Stimulated activated CD4-positive, alpha-beta T cell treated with anti-CD3 and anti-CD28 coated beads, TNF-alpha, amount 100 ng/mL, for 1 hour (primary cell): ENCODE measurements at places on chromosomes 4 and X.

GRCh38 chr4:56648021-56648823, 32.9 kb downstream of the HOPX start:
- no peak for DNase-seq

GRCh38 chrX:103687696-103688201, 1.2 kb upstream of the MORF4L2 start:
- peak; percentile 12 for DNase-seq

DNA sequence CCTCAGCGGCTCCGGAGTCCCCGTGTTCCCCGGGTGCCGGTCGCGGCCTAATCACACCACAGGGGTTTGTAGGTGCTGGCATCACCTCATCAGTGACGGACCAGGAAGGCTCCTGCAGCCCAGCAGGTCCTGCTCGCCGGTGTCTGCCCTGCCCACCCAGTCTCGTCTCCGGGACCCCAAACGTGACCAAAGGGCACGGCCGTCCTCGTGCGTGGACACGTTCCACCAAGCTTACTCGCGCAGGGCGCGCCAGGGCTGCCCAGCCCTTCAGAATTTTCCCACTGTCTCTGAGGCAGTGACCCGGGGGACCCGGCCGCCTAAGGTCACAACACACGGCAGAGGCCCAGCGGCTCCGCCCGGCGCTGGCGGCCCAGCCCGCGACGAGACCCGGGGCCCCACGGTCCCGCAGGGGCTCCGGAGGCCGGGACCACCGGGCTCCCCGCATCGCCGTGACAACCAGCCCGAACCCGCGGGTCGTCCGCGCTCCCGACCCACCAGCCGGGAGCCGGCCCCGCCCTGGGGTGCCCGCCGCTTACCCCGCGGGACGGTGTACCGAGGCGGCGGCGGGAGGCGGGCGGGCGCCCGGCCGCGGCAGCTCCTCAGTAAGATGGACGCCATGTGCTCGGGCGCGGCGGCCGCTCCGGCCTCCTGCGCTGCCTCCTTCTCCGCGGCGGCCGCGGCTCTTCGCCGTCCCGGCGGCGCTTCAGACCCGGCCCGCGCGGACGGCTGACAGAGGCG, 454 bp downstream of the LETM1 start:
- no peak for DNase-seq

DNA sequence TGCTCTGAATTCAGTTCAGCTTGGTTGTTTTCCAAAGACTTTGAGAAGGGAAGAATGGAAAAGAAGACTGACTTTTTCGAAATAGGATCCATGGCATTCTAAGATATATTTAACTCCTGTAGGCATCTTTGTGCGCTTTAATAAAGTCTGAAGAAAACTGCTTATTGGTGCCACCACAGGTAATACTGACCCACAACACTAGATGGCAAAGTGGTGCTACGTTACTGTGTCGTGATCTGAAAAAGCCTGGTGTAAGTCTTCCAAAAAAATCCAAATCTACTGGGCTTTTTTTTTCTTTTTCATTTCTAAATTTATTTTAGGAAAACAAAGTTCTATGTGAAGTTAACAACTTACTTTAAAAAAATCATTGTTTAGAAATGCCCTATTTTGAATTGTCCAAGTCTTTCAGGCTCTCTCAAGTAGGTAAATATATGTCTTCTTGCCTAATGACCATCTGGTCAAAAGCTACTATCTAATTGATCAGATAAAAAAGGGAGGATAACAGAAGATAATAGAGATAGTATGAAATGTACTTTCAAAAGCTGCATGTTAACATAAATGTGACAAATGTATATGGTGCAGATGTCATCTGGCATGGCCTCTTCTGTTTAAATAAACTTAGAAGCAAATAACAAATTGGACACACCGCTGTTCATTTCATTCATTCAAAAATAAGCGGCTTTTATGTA, 47.0 kb upstream of the MID1IP1 start:
- DNase-seq = no peak

DNA sequence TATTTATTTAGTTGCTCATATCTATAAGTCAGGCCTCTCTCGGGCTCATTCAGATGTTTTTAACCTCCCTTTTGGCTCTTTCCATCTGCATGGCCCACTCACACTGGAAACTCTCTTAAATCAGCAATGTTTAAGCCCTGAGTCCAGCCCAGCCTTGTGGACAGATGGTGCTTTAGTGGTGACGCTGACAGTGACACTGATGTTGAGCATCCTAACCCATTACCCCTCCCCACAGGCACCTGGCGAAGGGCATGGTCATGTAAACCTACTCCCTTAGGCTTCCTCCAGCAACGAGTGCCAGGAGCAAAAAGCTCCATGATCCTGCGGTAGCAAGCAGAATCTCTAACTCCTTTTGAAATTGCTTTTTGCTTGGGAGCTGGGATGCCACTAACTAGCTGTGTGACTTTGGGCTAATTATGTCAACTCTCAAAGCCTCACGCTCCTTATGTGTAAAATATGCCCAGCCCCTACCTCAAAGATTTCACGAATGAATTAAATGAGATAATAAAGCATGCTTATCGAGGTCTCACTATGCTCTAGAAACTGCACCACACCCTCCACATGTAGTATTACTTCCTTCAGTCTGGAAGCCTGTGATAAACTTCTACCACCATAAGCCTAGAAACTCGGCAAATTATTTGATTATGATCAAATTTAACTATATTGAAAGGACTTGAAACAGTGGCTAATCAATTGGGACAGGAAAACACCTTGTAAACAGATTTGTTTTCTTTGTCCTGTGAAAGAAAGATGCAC, 569.4 kb downstream of the BCOR start:
- no peak for DNase-seq

DNA sequence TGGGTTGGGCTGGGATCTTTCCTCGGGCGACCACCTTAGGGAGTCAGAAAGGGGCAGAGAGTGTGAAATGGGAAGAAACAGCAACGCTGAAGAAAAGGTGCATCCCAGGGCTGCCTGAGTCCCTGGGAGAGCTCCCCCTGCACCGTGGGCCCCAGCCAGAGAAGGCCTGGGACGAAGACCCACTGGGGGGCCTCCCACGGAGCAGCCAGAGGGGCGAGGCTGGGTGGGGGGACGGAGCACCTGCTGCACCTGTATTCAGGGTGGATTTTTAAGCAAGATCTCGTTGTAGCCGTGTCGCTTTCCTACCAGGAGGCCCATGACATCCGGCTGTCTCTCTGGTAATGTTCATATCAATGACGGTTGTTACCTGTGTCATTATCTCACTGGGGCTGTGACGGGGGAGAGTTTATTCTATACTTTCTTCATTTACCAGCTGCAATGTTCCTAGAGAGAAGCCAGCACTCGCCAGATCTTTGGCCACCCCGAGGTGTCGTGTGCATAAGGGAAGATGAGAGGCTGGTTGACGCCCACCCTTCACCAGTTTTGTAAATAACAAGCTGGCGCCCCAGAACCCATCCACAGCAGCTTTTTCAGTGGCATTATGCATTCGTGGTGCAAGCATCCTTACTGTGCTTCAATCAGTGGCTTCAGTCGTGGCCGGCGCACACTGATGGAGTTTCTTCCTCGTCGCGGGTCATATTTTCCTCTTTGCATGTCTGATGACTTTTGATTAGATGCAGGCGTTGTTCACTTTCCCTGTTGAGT, 5.6 kb upstream of the PCGF3 start:
- DNase-seq = no peak

DNA sequence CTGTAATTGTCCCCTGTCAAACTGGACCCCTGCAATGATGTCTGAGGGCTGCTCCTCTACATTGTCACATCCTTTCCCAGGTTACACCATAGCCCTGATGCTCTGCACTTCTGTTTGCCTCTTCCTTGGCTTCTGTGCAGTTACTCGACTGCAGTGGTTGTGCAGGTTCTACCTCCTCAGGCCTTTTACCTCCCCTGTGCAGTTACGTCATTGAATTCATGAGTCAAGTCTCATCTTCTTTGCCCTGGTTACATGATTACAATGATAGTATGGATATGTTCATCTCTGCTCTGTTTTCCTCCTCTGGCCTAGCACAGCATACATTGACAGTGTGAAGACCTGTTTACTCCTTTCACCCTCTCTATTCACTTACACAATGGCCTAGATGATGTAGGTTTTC, 83.2 kb downstream of the FAM47B start:
- DNase-seq = no peak

GRCh38 chr4:73606465-73606974, 13.7 kb downstream of the RASSF6 start:
- no peak for DNase-seq

- DNase-seq = no peak
These were observed 117.3 kb downstream of the FAT4 start for GRCh38 chr4:125432078-125432477.

DNA sequence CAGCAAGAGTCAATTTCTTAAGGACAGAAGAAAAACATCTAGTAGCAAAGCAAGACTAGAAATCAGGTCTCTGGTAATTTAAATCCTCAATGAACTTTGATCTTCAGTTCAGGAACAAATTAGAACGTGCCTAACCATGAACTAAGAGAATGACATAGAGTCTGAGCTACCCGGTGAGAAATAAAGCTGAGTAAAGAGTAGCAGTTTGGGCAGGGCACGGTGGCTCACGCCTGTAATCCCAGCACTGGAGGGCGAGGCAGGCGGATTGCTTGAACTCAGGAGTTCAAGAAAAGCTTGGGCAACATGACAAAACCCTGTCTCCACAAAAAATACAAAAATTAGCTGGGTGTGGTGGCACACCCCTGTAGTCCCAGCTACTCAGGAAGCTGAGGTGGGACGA, 37.7 kb downstream of the ACE2 start:
- no peak for DNase-seq
